Tibial artery (tissue), 4 donors: ENCODE measurements at places on chromosomes 16 and 17.
A peak's percentile ranks its signal among the peaks of the same experiment; 100 is the strongest.

DNA sequence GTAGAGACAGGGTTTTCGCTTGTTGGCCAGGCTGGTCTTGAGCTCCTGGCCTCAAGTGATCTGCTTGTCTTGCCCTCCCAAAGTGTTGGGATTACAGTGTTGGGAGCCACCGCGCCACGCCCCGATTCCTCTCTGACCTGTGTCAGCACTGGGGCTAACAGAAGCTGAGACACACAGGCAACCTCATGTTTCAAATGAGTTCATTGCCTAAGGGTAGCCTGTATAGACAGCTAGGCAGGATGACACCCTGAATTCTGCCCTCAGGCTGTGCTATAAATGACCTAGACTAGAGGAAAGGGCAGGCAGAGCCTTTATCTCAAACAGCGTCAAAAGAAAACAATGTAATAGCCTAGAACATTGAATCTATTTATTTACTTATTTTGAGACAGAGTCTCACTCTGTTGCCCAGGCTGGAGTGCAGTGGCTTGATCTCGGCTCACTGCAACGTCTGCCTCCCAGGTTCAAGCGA is 2.3 kb upstream of the CDK3 start:
- DNase-seq: no peak

- DNase-seq: no peak
Observed at GRCh38 chr17:58254803-58255202, 16.4 kb downstream of the LPO start.

DNA sequence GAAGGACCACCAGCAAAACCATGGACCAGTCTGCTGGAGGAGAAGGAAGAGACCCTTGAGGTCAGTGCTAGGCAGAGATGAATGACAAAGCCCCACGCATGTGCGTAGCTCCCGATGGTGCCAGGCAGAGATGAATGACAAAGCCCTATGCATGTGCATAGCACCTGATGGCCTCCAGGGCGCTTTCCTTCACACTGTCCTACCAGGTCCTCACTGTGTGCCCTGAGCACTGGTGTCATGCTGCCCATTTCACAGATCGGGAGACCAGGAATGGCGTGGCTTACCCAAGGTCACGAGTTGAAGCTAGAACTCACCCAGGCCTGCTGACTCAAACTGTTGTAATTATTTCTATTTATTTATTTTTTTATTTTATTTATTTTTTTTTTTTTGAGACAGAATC is 149.6 kb downstream of the KATNIP start:
- no peak for DNase-seq

DNA sequence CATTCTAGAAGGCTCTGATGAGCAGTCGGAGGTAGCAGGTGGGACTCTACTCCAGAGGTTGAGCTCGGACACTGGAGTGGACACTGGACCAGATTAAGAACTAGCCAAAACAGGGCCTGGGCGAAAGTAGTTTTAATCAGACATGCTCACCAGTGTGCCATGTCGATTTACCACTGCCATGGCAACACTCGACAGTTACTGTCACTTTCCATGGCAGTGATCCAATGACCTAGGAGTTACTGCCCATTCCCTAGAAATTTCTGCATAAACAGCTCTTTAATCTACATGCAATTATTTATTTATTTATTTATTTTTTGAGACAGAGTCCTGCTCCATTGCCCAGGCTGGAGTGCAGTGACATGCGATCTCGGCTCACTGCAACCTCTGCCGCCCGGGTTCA is 7.2 kb upstream of the METTL9 start:
- no peak for DNase-seq

- DNase-seq: no peak
Observed at GRCh38 chr17:16493531-16494046, 1.6 kb upstream of the LRRC75A start.

- no peak for DNase-seq
Observed at GRCh38 chr17:16040710-16041251, 41.2 kb downstream of the TTC19 start.

- DNase-seq: peak; percentile 72
Observed at GRCh38 chr17:330993-331701, 21.5 kb downstream of the RPH3AL start.

DNA sequence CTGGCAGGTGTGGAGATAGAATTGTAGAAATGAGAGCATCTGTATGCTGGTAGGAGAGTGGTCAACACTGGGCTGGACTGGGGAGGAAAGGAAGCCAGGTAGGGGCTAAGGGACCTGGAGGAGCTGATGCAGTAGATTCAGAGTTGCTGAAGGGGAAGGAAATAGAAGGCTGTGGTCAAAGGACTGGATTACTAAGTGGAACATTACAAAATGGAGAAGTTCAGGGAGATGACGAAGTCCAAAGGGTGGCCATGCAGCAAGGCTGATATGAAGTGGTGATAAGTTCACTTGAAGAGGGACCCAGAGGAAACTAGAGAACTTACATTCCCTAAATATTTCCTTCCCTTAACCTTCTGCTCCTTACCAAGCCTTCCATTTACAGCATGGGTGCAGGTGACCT is 8.6 kb upstream of the CCL2 start:
- DNase-seq: no peak

DNA sequence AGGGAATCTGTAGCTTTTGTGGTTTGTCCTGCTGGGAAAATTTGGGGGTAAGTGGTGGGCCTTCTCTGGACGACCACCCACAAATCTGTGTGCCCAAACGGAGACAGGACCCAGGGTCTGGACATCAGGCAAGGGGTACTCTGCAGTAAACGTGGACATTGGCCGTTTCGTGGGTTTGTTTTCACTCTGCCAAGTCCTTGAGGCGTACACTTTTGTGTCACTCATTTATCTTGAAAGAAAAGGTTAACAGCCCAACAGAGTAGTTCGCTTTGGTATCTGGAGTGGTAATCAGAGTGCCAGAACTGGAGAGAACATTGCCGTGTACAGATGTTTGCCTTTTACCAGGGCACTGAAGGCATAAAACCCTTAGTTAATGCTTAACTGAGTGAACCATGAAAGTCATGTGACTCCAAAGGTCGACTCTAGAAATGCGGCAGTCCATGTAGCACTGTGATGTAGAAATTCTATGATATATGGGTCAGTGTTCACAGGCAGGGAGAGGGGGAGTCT is 15.4 kb downstream of the NAA60 start:
- no peak for DNase-seq

DNA sequence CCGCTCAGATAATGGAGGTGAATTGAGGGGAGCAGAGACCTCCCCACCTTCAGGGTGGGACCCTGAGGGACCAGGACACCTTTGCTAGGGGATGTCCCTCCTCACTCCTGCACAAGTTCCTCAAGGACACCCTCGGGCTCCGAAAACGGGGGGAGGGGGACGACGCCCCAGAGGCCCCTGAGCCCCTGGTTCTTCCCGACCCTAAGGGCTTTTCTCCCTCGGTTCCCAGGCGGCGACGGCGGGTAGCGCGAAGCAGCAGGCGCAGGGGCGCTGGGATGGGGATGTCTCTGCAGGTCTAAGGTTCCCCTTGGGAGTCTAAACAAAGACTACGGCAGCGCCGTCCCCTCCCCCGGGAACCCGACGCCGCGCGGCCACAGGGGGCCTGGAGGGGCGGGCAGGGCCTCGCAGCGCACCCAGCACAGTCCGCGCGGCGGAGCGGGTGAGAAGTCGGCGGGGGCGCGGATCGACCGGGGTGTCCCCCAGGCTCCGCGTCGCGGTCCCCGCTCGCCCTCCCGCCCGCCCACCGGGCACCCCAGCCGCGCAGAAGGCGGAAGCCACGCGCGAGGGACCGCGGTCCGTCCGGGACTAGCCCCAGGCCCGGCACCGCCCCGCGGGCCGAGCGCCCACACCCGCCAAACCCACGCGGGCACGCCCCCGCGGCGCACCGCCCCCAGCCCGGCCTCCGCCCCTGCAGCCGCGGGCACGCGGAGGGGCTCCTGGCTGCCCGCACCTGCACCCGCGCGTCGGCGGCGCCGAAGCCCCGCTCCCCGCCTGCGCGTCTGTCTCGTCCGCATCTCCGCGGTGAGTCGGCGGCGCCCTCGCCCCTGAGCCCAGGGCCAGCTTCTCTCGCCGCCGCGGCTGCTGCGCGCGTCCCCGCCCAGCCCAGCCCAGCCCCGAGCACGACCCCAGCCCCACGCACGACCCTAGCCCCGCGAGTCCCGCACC is 36.7 kb upstream of the NDRG4 start:
- DNase-seq: no peak

DNA sequence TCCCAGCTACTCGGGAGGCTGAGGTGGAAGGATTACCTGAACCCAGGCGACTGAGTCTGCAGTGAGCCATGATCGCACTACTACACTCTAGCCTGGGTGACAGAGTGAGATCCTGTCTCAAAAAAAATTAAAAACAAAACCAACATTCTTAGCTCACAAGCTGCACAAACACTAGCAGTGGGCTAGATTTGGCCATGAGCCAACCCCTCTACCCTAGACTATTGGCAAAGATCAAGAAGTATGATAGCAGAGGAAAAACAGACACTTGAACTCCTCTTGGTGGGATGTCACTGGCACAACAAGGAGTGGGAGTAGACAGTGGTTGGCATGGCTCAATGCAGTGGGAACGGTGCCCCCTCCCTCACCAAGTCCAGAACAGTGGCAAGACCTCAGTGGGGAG is 19.6 kb upstream of the RIPOR1 start:
- no peak for DNase-seq

DNA sequence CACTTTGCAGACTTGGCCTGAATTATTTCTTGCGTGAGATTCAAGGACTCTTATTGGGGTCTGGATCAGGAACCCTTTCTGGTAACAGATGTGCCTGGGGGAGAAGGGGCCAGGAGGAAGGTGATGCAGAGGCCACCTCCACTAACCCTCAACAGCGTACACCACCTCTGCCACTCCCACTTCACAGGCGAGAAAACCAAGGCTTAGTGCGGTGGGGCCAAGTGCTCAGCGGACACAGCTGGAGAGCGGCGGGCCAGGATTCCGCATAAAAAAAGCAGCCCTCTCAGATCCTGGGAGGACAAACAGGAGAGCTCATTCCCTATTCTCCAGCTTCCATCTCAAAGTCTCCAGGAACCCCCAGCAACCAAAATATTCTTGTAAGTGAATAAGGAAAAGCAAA is 51.4 kb downstream of the SLC7A5 start:
- DNase-seq: no peak

- DNase-seq: no peak
Observed at GRCh38 chr17:41009301-41009760, 403 bp upstream of the KRTAP3-1 start.

GRCh38 chr17:83098241-83099085 is 19.1 kb downstream of the METRNL start:
- DNase-seq: no peak

DNA sequence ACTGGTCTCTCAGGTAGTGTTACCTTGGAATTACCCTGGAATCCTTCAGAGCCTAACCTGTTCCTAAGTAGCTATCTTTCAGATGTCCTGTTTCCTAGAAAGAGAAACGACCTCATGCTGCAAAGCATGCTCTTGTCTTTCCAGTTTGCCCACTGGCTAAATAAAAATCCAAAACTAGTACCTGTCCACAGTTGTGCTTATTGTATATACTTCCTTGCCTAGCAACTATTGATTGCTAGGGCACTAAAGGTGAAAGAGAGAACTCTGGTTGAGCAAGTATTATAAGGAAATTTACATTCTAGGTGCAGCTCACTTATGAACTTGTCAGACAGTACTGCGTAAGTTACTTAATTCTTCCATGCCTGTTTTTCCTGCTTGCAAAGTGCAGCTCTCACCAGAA is 38.5 kb downstream of the LIG3 start:
- no peak for DNase-seq

DNA sequence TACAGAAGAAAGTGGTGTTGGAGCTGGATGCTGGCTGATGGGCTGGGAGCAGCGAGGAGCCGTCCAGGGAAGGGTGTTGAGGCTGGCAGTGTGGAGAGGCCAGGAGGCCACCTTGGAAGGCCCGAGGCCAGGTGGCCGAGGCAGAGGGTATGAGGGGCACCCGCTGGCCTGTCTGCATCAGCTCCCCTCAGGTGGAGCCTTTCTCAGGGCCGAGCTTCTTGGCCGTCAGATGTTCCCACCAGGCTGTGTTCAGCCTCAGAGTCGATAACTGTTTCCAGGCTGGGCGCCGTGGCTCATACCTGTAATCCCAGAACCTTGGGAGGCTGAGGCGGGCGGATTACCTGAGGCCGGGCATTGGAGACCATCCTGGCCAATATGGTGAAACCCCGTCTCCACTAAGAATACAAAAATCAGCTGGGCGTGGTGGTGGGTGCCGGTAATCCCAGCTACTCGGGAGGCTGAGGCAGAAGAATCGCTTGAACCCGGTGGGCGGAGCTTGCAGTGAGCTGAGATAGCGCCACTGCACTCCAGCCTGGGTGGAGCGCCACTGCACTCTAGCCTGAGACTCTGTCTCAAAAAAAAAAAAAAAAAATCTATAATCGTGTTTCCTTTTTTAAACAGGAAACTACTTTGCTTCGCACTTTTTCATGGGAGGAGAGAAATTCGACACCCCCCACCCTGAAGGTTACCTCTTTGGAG is 25.3 kb downstream of the MGRN1 start:
- no peak for DNase-seq

- DNase-seq: no peak
Observed at GRCh38 chr17:74326506-74326905, 480 bp downstream of the KIF19 start.

GRCh38 chr16:85640585-85640984 is 27.5 kb downstream of the GSE1 start:
- no peak for DNase-seq

- DNase-seq: no peak
Observed at GRCh38 chr17:49252148-49252695, 21.6 kb upstream of the PHOSPHO1 start.

DNA sequence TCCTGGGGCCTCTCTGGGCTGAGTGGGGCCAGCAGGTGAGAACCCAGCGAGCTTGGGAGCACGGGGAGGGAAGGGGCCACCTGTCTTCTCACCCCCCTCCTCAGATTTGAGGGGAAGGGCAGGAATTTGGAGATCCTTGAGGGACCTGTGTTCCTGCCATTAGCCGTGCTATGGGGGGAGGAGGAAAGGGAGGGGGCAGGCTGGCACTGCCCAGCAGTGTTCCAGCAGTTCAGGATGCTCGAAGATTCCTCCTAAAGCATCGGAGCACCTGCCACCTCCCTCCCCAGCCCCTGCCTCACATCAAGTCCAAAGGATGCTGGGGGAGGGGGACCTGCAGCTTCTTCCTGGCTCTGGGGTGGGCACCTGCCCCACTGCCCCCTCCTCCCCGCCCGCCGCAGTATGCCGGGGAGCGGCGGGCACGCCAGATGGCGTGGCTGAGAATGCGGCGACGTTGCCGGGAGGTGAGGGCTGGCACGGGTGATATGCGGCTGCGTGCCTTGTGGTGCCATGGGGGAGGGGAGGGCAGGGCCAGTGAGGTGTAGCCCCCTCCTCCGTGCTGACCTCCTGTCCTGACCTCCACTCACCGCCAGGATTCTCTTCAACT is 4.7 kb upstream of the NEUROD2 start:
- no peak for DNase-seq

DNA sequence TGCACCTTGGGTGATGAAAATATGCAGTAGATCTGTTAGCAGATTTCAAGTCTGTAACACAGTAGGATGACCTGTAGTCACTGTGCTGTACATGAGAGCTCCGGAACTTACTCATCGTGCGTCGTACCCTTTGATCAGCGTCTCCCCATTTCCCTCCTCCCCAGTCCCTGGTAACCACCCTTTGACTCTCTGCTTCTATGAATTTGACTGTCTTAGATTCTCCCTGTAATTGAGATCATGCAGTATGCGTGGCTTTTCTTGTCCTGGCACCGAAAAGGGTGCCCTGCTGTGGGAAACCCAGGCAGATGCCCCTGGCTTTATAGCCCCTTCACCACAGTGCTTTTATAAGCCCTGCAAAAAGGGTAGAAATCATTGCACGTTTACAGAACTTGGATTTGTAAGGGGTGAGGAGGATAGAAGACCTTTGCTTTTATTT is 20.5 kb downstream of the CLEC16A start:
- DNase-seq: no peak
